ENCODE measurements at places on chromosomes 5 and 9.

- no peak for DNase-seq
These were observed 945 bp downstream of the ANKDD1B start for GRCh38 chr5:75612226-75612569.

DNA sequence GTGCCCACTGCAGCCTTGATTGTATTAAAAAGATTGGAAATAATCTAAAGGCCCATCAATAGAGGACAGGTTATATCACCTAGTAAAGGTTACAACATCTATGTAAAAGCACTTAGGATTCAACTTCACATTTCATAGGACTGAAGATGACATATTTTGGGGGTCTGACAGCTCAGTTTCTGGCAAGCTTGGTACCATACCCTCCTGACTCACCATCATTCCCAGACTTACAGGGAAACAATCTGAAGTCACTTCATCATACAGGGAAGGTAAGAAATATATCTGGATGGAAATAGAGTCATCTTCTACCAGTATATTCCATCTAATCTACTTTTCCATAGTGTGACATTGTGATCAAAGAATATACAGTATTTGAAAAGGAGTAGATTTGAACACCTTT, 28.8 kb upstream of the DAB2 start:
- DNase-seq, result no peak

- no peak for DNase-seq
These were observed 136.4 kb downstream of the KDM4C start for GRCh38 chr9:6894135-6894534.

GRCh38 chr9:137630679-137631078, 11.9 kb downstream of the EHMT1 start:
- no peak for DNase-seq

DNA sequence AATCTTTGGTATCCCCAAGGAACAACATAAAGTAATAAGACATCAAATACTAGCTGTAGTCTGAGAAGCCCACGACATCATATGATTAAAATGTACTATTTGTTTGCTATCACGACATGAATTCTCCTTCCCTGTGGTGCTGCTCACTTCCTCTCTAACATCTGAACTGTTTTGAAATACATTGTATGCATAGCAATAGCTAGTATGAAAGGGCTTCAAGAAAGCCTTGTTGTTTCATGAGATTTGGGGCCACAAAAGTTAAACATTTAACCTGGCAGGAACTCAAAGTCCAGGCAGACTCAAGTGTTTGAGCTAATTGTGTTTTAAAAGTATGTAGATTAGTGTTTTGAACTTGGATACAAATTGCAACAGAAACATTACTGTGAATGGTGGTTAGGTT, 237.4 kb upstream of the PTGER4 start:
- no peak for DNase-seq

- no peak for DNase-seq
These were observed 391 bp upstream of the NRG2 start for GRCh38 chr5:140043508-140043872.

GRCh38 chr9:116232424-116233159, 79.0 kb downstream of the PAPPA start:
- peak; percentile 21 for DNase-seq

GRCh38 chr9:8924562-8924961, 1125.0 kb upstream of the DMAC1 start:
- DNase-seq, result no peak

GRCh38 chr5:2460098-2460497, 291.4 kb downstream of the IRX2 start:
- DNase-seq, result no peak

- DNase-seq, result no peak
These were observed 795 bp upstream of the ASS1 start for GRCh38 chr9:130443840-130444492.

DNA sequence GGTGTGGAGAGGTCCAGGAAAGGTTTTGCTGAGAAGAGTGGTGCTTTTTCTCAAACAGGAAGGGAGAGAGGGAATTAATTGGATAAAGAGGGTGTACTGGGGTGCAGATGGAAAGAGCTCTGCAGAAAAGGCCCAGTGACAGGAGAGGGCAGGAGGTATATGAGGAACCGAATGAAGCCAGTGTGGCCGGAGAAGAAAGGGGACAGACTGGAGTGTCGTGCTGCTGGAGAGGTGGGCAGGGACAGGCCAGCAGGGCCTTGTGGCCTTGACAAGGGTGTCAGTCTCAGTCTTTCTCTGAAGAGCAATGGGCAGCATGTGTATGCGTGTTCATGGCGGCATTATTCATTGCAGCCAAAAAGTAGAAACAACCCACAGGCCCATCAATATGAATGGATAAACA, 48.1 kb downstream of the ARHGEF37 start:
- DNase-seq, result no peak

DNA sequence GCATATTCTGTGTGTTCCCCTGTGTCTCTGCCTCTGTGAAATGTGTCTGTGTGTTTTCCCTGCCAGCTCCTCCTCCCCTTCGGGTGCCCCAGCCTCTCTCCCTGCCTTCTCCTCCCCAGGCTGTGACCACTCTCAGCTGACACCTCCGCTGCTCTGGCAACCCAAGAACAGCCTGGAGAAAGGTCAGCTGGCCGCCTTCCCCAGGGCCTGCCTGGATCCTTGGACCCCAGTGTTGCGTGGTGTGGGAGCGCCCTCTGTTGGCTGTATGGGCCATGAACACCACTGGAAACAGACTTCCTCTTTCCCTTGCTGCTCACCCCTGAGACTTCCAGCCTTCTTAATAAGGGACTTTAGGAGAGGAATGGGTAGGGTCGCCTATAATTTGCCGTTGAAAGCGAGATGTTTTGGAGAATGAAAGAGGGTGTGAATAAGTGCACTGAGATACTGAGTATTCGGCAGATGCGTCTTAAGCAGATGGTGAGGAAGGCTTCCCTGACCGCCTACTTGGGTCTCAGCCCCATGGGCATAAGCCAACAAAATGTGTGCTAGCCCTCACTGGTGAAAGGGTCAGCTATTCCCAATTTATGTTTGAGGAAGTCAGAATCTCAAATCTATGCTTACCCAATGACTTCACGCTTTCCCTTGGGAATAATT, 114.9 kb upstream of the TRIM32 start:
- DNase-seq, result peak; percentile 94

GRCh38 chr9:133726401-133727276, 11.5 kb downstream of the SARDH start:
- peak; percentile 68 for DNase-seq

DNA sequence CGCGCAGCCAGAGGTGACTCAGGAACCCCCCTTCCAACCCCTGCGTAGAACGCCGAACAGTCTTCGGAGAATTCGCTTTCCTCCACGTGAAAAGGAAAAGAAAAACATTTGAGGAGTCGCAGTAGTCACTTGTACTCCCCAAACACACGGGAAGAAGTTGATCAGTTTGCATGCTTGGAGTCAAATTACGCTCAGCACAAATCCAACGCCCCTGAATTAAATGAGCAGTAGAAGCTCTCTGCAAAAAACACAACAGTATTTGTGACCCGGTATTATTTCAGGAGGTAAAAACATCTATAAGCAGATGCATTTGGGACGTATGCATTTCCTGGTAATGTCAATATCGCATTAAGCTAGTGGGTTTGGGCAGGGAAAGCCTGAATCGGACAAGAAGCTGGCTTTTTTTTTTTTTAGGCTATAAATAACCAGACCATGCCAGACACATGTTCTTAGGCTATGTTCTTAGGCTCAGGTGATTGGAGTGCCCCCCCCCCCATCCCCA, 854 bp upstream of the ARL15 start:
- peak; percentile 31 for DNase-seq

- no peak for DNase-seq
These were observed 353.8 kb upstream of the IZUMO3 start for GRCh38 chr9:24899463-24899862.

DNA sequence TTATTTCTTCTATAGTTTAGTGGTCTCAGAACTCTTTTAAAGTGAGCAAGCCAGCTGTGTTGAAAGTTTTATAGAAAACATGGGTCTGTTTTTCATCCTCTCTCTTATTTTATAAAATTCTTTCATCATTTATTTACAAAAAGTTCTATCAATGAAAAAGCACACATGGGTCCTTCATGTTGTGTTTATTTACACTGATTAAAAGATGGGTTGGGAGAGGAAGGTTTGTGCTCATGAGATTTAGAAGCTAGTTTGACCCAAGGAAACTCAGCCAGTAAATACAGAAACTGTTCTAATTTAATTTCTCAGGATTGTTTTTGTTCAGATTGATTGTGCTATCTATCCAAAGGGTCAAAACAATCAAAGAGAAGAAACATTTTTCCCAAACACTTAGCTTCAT, 178.8 kb upstream of the KLF9 start:
- DNase-seq, result no peak

GRCh38 chr9:107172979-107173347, 110.1 kb upstream of the RAD23B start:
- no peak for DNase-seq

GRCh38 chr9:16143947-16144890, 591.4 kb downstream of the CCDC171 start:
- DNase-seq, result no peak

DNA sequence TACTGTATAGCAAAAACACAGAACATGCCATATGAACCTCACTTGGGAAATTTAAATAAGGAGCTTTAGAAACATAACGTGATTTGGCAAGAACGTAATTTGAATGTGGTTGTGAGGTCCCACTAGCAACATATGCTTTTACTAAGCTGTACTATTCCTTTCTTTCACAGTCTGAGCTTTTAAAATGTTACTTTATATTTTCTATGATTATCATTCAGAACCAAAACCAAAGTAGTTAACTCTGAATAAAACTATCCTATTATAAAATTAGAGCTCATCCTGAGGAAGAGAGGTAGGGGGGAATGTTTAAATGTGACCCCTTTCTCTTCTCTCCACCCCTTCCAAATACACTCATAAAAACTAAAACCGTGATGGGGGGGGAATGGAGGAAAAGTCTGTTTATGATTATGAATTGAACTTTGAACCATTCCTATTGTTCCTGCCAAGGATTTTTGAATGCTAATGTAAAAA, 435.7 kb downstream of the NFIB start:
- no peak for DNase-seq

DNA sequence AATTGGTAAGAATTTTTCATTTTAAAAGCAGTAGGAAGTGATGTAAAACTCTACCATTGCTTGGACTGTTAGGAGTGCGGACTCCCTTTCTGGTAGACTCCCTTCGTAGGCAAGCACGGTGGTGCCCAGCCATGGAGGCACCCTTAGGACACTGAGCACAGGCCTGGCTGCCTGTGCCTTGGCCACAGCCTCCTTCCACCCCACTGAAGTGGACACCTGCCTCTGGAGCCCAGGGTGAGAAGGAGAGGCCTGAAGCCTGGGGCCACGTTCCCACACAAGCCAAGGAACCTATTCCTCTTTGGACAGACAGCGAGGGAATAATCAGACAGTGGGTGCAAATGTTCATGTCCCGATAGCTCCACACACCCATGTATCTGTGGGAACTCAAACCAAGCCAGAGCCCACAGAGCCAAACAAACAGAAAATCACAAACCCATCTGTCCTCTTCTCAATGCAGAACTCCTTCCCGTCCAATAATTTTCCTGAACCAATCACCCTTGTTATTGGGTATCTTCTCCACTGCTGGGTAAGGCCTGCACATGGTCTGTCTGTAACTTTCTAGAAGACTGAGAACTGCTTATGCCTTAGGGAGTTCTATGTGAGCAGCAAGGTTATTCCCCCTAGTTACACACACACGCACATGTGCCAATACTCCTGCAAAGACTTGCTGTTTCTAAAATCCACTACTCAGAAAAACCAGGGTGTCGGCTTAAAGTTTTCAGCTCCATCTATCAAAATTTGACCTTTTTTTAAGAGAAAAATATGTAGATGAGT, 45.2 kb downstream of the UBE2QL1 start:
- no peak for DNase-seq

GRCh38 chr5:172715931-172716682, 54.9 kb downstream of the DUSP1 start:
- no peak for DNase-seq

GRCh38 chr5:100616291-100616690, 81.1 kb downstream of the FAM174A start:
- DNase-seq, result no peak

DNA sequence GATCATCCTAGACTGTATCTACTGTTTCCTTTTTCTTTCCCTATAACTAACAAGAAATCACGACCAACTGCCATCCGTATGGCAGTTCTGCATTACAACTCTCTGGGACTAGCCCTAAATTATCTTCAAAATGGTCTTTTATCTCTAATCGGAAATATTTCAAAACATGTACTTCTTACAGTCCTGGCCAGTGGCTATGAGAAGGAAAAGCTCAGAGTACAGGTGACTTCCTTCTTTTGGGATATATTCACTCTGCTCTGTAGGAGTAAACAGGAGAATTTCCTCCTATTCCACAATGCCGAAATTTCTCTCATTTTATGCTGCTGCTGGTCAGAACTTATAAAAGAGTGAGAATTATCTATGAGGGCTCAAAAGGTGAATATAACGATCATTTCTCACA, 1.8 kb upstream of the SEPTIN8 start:
- no peak for DNase-seq

DNA sequence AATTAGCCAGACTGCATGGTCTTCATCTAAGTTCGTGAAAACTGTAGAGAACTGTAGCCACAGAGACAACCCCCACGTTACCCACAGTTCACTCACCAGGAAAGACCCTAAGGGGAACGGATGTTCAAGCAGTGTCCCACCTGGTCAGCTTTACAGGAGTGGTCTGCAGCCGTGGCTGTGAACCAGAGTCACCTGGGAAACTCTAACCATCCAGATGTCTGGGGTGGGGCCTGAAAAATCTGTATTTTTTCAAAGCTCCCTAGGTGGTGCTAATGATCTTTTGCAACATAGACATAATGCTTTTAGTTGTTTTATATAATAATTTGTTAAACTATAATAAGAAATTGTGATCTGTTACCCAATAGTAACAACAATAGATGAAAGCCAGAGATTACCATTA, 47.7 kb upstream of the ANGPTL2 start:
- no peak for DNase-seq

DNA sequence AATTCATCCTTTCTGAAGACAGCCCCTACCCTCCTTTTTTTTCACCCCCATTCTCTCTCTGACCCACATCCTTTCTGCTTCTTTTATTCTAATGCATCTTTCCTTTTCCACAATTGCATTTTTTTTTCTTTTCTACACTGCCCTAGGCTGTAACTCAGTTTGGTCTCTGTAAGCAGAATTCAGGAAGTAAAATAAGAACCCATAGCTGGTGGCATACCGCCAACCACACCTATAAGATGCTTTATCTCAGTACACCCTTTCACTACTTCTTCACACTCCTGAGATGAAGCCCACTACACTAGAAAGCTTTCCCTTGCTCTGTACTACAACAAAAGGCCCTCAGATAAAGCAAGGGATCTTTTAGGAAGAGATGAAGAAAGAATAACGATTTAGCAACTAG, 16.1 kb upstream of the TSSK1B start:
- no peak for DNase-seq

DNA sequence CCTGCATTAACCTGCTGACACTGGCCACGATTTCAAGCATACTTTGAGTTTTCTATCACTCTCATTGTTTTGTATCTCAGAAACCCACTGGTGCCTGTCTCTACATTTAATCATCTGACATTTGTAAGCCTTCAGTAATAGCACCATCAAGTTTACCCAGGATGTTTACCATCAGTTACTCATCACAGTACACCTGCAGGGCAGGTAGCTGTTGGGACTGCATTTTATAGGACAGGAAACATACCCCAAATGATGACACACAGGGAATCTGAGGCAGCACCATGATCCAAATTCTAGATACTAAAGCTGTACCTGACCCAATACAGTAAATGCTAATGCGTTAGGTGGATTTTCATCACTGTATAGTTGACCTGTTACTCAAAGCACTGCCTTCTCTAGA, 114.2 kb downstream of the FEM1C start:
- no peak for DNase-seq

Measured in GM03348 (cell line).